Left lobe of liver (tissue), 2 donors: ENCODE measurements at places on chromosomes 16 and 17.

DNA sequence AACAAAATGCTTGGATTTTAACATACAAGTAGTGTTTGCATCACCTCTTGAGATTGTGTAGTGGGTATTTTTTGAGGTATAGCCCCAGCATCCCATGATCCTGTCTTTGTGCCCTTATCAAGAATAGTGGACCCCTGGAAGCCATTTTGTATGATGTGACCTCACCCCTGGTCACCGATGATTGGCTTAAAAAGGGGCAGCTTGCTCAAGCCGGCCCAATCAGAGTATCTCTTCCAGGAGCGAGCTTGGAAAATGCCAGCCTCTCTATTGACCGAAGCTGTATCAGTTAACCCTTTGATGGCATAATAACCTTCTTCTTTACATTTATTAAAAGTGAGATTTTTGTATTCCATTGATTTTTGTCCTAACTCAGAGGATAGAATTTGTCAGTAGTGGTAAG lies 55.5 kb upstream of the FAM20A start:
- DNase-seq = no peak

GRCh38 chr16:83789642-83790401 lies 18.0 kb upstream of the HSBP1 start:
- no peak for DNase-seq

- DNase-seq = no peak
These were observed 14.2 kb upstream of the CBFB start for GRCh38 chr16:67014634-67015312.

DNA sequence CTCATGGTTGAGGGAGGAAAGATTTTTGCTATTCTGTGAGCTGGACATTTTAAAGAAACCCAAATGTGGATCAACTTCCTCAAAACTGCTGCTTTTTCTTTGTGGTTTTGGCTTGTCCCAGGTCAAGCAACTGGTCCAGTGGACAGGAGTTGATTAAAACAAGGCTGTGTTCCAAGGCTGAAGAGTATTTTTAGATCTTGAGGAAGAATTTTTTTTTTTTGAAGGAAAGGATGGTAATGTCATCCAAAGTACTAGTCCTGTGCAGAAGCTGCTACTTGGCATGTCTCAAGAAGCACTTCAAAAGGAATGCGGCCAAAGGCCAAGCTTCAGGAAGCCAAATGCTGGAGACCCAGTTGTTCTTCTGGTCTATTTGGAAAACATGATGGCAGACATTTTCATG lies 8.0 kb upstream of the MYH2 start:
- no peak for DNase-seq

DNA sequence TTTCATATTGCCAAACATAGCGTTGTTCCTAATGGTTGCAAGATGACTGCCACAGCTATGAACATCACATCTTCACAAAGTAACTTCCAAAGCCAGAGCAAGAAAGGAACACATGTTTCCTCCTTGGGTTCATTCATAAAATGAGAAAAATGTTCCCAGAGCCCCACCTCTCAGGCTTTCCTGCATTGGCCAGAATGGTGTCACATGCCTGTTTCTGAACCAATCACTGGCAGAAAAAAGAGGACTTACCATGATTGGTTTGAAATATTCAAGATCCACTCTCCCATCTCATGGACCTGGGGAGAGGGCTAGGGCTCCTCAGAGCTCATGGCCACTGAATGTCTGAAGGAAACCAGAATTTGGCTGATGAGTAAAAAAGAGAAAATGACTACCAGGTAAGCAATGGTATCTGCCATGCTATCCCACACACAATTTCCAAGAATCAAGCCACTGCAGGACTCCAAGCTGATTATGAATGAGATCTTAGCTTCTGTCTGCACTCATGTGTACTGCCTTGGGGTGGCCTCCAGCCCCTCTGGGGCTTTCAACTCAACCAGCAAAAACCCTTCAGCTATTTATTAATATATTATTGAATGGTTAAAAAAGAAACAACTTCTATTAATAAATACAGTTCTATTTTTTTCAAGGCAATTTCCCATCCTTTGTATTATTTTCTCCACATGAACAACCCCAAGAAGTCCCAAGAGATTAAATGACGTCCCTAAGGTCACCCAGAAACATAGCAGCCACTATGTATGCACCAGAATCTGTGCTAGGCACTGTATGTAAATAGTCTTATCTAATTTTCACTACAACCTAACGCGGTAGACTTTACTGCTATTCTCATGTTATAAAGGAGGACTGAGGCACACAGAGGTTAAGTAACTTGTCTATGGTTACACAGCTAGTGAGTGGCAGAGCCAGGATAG lies 61.4 kb upstream of the TMC5 start:
- DNase-seq = no peak

- DNase-seq = no peak
These were observed 98.5 kb downstream of the PGS1 start for GRCh38 chr17:78476973-78477372.

- no peak for DNase-seq
These were observed 3.5 kb downstream of the CHAD start for GRCh38 chr17:50465171-50465570.
